ENCODE measurements at places on chromosomes 7 and 10.

DNA sequence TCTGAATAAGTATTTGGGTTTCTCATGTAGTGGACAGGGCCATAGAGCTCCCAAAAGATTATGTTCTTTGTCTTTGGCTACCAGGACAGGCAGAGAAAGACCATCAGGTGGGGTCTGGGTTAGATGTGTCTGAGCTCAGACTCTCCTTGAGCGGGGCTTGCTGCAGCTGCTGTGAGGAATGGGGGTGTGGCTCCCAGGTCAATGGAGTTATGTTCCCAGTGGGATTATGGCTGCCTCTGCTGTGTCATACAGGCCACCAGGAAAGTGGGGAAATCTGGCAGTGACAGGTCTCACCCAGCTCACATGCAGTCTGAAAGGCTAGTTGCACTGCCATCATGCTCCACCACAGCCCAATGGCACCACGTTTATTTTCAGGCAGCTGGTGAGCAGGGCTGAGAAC is 97.0 kb upstream of the FERD3L start:
- DNase-seq: no peak

GRCh38 chr7:159117366-159118196 is 27.1 kb downstream of the VIPR2 start:
- no peak for DNase-seq

DNA sequence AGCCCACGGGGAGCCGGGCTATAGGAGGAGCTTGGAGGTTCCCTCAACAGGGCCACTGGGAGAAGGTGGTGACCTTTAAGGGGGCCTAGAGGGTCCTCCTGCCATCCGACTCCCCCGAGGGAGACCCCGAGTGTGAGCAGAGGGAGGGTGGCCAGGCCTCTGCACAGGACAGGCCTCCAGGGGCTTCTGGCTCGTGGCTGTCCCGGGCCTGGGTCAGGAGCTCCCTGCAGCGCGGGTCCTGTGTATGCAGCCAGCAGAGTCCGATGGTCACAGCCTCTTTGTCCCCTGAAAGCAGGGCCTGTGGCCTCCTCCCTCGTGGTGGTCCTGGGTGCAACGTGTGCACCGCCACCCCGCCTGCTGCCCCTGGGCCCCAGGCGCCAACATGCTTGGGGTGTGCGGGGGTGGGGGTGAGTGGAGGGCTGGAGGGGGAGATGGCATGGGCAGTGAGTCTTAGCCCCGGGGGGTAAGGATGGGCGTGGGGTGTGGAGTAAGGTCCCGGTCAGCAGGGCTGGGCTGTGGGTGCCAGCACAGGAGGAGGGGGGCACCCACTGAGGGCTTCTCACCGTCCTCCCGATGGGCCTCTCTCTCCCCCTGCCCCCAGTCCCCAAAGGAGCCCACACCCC is 27.1 kb downstream of the UNCX start:
- DNase-seq: no peak

GRCh38 chr10:651692-652091 is 37.8 kb downstream of the DIP2C start:
- DNase-seq: no peak

Measured in astrocyte of the spinal cord (primary cell).